ENCODE measurements at places on chromosomes 4 and X. TPM values are rescaled to one million over a fixed set of nuclear protein-coding genes. Genes with fewer than 3 reads are reported as not detected.

- H3K36me3 ChIP-seq: no peaks in the 10 kb centered on the region
- no peak overlapping the region for H3K27ac ChIP-seq
- DNase-seq: no peak
- H3K4me1 ChIP-seq: no peaks in the 10 kb centered on the region
- H3K27me3 ChIP-seq: no peaks in the 10 kb centered on the region
- no peak overlapping the region for H3K4me3 ChIP-seq
Measured at GRCh38 chrX:119728487-119728886, 29.9 kb upstream of the SOWAHD start.

- H3K4me1 ChIP-seq: no peaks in the 10 kb centered on the region
- H3K4me3 ChIP-seq: no peak overlapping the region
- H3K27ac ChIP-seq: no peak overlapping the region
- DNase-seq: no peak
- no peaks in the 10 kb centered on the region for H3K36me3 ChIP-seq
Measured at GRCh38 chrX:125131164-125131563, 188.5 kb upstream of the TEX13C start.

DNA sequence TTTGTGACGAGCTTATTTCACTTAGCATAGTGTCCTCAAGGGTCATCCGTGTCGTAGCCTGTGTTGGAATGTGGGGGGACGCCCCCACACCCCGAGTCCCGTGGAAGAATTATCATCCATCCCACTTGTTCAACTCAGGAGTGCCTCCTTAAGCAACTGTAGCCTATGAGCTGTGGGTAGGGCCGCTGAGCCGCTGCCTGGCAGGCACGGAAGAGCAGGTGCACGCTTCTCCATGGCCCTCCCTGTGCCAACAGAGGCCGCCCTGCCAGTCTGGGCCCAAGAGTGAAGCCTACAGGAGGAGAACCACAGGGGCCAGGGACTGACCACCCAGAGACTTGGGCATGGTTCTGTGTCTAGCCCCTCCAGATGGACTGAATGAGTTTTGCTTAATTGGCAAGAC, 2.3 kb upstream of the RGS12 start:
- no peak overlapping the region for H3K27ac ChIP-seq
- peaks cover 32% of the 10 kb centered on the region for H3K27me3 ChIP-seq
- H3K4me3 ChIP-seq: no peak overlapping the region
- no peak for DNase-seq

C4orf36 gene
- total RNA-seq: 3.4 TPM

All from esophagus squamous epithelium (tissue), 5 donors.